GM13976 (cell line): ENCODE measurements at places on chromosomes 1 and 21.

- DNase-seq = no peak
Observed at GRCh38 chr1:165443539-165444311, 1.2 kb downstream of the RXRG start.

- no peak for DNase-seq
Observed at GRCh38 chr1:3652548-3653285, 401 bp downstream of the TP73 start.

- no peak for DNase-seq
Observed at GRCh38 chr1:44759077-44759476, 16.3 kb upstream of the RPS8 start.

GRCh38 chr1:107897438-107898345 lies 67.3 kb downstream of the VAV3 start:
- DNase-seq = no peak

GRCh38 chr1:156893048-156893953 lies at the start of gene PEAR1:
TSS of gene PEAR1 (plus strand) at chr1:156893718. CDS start at chr1:156903927, 10,209 bp downstream.
- no peak for DNase-seq

DNA sequence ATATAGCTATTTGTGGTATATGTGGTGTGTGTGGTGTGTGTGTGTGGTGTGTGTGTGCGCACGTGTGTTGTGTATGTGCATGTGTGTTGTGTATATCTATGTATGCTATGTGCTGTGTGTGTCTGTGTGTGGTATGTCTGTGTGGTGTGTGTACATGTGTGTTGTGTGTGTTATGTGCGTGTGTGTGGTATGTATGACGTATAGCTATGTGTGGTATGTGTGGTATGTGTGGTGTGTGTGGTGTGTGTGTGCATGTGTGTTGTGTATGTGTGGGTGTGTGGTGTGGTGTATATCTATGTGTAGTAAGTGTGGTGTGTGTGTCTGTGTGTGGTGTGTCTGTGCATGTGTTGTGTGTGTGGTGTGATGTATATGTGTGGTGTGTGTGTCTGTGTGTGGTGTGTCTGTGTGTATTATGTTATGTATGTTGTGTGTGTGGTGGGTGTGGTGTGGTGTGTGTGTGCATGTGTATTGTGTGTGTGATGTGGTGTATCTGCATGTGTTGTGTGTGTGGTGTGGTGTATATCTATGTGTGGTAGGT lies 59.8 kb downstream of the EDN2 start:
- DNase-seq = no peak

DNA sequence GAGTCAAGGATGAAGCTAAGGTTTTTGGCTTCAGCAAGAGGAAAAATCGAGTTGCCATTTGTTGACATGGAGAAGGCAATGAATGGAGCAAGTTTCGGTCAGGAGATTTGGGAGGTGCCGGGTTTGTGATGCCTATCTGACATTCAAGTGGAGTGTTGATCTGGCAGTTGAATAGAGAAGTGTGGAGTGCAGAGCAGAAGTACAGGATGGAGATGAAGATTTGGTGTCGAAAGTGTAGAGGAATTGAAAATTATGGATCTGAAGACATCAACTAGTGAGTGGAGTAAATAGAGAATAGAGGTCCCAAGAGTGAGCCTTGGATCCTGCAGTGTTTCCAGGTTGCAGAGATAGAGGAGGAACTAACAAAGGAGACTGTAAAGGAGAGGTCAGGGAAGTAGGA lies 25.9 kb downstream of the CITED4 start:
- DNase-seq = no peak

GRCh38 chr1:172279939-172280636 lies 140.4 kb upstream of the C1orf105 start:
- no peak for DNase-seq

DNA sequence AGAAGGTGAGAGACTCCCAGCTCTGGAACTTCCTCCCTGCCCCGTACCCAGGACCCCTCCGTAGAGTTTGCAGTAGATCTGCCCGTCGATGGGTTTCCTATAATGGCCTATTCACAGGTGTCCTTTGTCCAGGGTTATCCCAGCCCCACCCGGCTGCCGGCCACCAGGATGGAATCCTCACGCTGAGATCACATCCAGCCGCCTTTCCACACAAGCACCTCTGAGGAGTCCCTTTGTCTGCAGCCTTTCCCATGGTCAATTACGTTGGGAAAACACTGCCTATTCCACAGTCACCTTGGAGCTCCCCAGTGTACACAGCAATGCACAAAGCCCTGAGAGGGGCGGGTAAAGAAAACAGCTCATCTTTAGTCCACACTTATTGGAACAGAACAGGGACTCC lies 190.0 kb upstream of the EDN2 start:
- no peak for DNase-seq

GRCh38 chr1:158552296-158552695 lies 1.9 kb downstream of the OR6Y1 start:
- DNase-seq = no peak

GRCh38 chr1:171969813-171970212 lies 128.5 kb downstream of the DNM3 start:
- no peak for DNase-seq

DNA sequence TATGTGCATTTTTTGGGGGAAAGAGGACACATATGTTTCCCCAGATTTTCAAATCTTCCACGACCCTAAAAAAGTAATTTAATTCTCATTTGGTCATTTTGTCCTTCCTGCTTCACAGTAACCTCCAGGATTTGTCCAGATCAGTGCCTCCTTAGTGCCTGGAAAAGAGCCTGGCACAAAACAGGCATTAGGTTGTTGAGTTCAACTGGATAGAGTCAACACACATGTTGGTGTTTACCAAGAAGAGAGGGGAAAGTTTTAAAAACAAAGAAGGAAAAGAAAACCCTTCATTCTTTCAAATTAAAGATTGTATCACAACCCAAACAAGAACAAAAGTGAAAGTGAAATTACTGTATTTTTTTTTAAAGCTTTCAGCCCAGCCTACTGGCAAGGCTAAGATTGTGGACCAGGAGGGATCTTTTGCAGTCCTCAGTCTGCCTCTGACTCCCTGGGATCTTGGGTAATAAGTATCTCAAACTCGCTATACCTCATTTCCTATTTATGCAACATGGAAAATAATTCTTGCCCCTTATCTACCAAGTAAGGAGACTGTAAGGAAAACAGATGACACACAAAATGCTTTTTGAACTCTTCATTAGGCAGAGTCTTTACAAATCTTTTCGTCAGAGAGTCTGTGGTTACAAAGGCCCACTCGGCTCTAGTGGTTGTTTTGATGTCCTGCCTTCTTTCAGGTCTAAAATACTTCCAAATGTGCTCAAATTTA lies 57.8 kb downstream of the ZNF281 start:
- peak; percentile 49 for DNase-seq

GRCh38 chr1:190129366-190129765 lies 348.3 kb downstream of the BRINP3 start:
- no peak for DNase-seq

- no peak for DNase-seq
Observed at GRCh38 chr1:183995322-183996039, 42.0 kb downstream of the COLGALT2 start.

GRCh38 chr1:109895720-109896504 lies 14.7 kb upstream of the CSF1 start:
- DNase-seq = no peak

- no peak for DNase-seq
Observed at GRCh38 chr1:52059321-52059720, 3.2 kb downstream of the BTF3L4 start.

GRCh38 chr1:89657886-89658285 lies 25.0 kb downstream of the LRRC8C start:
- peak; percentile 15 for DNase-seq

DNA sequence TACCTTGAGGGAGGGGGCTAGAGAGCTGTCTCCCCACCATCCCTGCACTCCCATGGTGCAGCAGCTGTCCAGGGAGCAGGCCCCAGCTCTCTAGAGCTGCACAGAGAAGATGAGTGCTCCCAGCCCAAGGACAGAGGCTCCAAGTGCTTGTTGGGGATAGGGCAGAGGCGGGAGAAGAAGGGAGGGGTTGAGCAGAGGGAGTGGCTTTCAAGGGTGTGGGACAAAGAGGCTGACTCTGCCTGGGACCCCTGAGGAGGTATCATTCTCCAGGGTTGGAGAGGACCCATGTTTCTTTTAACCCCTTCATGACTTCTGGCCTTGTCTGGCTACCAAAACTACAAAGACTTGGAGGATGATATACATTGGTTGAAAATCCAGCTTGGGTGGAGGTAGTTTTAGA lies 14.6 kb downstream of the FOXD2 start:
- DNase-seq = no peak

DNA sequence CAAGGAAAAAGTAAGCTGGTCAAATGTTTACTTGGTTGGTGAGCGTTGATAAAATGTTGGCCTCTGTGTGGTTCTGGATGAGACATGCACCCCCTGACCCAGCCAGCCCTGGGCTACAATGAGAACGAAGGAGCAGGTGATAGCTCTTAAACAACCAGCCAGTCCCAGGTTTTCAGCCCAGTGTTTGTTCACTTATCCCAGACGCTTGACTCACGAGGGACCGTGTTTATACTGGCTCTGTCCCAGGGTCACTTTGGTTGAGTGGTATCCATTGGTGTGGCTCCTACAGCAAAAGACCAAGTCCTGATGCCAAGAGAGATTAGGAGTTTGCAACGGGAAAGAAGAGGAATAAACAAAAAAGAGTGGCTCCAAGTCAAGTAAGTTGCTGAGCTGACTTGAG lies 86.9 kb downstream of the KCNJ15 start:
- DNase-seq = no peak

GRCh38 chr1:242065813-242066212 lies 66.9 kb upstream of the MAP1LC3C start:
- DNase-seq = no peak

DNA sequence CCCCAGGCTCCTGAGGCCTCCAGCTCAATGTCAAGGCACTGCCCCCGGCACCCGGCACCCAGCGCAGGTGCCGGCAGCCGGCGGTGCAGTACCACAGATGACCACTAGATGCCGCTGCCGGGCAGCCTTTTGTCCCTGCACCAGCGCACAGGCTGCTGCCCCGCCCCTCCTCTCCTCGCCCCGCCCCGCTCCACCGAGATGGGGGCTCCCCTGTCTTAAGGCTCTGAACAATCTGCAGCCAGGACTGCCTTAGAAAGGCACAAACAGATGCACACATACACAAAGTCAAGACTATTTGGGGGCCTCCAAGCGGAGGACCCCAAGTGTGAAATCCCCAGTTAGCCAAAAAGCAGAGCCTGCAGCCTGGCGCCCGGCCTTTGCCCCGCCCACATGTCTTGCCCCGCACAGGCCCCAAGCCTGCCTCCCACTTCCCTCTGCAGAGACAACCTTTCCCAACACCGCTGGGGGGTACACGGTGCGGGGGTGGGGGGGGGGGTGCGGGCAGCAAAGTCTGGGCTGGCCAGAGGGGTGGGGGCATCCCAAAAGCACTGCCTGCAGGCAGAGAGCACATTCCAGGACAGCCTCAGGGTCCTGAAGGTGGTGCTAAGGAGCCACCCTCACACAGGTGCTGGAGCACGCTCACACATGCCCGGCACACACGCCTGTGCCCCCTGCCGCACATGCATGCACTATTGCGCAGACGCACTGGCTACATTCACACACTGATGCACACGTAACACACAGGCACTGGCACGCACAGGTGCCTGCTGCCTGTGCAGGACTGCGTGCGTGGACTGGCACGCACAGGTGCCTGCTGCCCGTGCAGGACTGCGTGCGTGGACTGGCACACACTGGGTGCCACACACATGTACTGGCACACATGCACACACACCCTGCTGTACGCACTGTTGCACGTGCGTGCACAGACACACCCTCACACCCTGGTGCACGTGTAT lies 37.1 kb downstream of the ARHGEF16 start:
- DNase-seq = peak; percentile 95

- DNase-seq = no peak
Observed at GRCh38 chr1:111221276-111221632, 6.3 kb upstream of the CHI3L2 start.

GRCh38 chr1:233897325-233898162 lies 6.9 kb upstream of the SLC35F3 start:
- DNase-seq = peak; percentile 55

GRCh38 chr1:242187171-242187570 lies 188.3 kb upstream of the MAP1LC3C start:
- DNase-seq = no peak

GRCh38 chr1:230083053-230083452 lies 16.0 kb downstream of the GALNT2 start:
- DNase-seq = no peak

GRCh38 chr21:21051109-21052055 lies 53.2 kb downstream of the NCAM2 start:
- DNase-seq = no peak
